ENCODE measurements at places on chromosomes 5 and 9. TPM values are rescaled to one million over a fixed set of nuclear protein-coding genes. Genes with fewer than 3 reads are reported as not detected.

DNA sequence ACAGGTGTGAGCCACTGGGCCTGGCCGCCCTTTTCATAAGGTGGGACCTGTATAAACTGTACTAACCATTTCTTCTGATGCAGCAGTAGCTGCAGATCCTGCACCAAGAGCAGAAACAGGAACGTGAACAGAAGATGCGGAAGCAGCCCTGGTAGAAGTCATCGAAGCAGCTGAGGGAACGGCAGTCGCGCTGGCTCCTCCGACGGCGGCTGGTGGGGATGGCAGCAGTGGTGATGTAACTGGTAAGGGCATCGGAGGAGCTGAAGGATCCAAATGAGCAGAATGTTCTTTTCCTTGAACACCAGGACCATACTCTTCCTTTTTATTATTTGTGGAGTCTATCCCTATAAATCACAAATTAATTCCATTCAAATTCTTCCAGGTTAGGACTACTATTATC is 32.1 kb downstream of the POC5 start:
- no peak for DNase-seq

SLC4A9 gene
- total RNA-seq, result not detected

- no peak for DNase-seq
These were observed 72.2 kb upstream of the ORM1 start for GRCh38 chr9:114250648-114251047.

GRCh38 chr5:151083081-151083676 is 2.3 kb upstream of the TNIP1 start:
- DNase-seq, result peak; percentile 36

GRCh38 chr9:124441291-124441690 is 9.0 kb upstream of the ADGRD2 start:
- DNase-seq, result no peak

DNA sequence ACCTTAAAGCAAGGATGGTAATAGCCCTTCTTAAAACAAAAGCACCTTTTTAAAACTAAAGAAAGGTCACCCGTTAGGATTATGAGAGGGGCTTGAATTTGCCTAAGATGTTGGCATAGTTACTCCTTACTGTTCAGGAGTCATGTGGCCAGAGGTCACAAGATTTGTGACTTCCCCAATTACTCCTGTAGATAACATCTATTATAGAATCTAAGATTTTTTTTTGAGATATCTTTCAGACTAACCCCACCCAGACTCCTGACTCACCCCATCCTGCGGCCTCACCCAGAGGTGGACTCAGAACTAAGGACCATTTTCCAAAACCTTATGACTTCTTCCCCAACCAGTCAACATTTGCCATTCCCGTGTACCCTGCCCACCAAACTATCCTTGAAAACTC is 2.4 kb downstream of the CD180 start:
- no peak for DNase-seq

- no peak for DNase-seq
These were observed 239.3 kb downstream of the ARHGEF28 start for GRCh38 chr5:73865315-73865714.

- DNase-seq, result no peak
These were observed 49.3 kb upstream of the HK3 start for GRCh38 chr5:176948458-176948857.

TCF7 gene
- 0.83 TPM for total RNA-seq

- peak; percentile 10 for DNase-seq
These were observed 25.5 kb downstream of the PLAC8L1 start for GRCh38 chr5:146079695-146080373.

LHX3 gene
- not detected for total RNA-seq

- DNase-seq, result no peak
These were observed at the start of gene FAT2 for GRCh38 chr5:151591144-151591819. TSS of gene FAT2 (minus strand) at chr5:151591331. CDS start at chr5:151568931, 22,400 bp downstream.

DNA sequence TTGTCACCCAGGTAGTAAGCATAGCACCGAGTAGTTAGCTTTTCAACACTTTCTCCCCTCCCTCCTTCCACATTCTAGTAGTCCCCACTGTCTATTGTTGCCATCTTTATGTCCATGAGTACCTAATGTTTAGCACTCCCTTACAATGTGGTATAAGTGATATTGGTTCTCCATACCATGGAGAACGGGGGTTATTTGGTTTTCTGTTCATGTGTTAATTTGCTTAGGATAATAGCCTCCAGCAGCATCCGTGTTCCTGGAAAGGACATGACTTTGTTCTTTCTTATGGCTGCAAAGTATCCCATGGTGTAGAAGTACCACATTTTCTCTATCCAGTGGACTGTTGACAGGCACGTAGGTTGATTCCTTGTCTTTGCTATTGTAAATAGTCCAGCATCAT is 353.9 kb downstream of the ADGRV1 start:
- DNase-seq, result no peak

DNA sequence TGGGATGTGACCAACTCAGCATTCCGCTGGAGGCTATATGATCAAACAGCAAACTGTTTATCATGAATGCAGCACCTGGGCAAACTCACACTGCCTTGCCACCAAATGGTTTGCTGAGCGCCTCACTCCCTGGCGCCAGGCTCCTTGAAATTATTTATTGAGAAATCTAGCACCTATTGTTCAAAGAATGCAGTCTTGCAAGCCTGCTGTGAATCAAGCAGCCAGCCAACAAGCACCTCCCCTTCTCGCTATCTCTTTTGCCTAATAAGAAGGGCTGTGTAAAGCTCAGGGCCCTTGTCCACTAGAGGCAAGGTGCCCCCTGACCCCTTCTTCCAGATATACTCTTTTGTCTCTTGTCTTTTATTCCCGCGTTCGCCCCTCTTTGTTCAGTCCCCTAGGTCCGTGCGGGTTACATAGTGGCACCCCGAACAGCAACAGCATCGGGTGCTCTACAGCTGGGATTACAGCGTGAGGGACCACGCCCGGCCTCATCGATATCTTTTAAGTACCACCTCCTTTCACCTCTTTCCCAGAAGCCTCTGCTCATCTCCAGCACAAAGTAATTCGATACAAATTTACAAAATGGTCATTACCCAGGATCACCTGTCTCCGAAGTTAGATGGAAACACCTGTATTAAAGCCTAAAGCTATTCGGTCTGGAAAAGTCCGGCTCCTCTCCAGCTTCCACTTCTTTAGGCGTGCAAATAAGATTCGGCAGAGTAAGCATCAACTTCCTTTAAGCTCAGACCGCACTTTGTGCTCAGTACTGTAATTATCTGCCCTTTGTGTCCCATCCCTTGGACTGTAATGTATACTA is 896 bp downstream of the RIGI start:
- peak; percentile 17 for DNase-seq

DNA sequence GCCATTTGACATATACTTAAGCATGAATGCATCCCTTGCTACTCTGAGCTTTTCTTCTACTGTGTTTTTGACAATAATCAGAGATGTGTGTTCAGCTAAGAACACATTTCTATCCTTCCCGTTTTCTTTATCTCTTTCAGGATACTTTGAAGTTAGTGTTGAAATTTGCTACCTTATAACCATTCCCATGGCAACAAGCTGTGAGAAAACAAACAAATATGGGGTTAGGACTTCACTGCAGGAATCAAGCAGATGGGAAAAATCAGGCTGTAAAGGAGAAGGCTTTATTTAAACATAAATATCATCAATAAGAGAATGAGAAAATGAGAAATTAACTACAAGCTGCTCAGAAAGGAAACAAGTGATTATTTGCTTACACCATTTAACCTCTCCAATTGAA is 35.2 kb downstream of the ZCCHC9 start:
- DNase-seq, result peak; percentile 4

CSF1R gene
- 0.36 TPM for total RNA-seq

DNA sequence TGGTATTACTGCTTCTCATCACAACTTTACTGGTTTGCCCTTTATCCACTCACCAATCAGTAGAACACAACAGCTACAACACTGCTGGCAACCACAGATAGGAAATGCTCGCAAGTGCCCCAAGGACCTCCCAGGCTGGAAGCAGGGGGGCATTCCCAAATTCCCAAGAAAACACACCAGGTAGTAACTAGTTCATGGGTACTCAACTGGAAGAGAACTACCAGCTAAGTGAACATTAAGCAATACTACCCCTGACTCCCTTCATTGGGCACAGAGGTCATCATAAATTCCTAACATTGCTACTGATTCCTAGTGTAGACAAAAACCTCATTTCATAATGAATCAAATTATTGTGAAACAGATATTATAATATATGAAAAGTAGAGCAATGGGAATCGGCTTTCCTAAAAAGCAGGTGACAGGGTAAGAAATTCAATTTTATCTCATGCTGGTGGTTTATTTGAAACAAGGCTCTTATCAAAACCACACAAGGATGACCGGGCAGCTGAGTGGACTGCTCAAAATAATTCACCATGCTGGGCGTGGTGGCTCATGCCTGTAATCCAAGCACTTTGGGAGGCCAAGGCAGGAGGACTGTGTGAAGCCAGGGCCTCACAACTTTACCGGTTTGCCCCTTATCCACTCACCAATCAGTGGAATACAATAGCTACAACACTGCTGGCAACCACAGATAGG is 81.6 kb downstream of the TLE1 start:
- DNase-seq, result no peak

DNA sequence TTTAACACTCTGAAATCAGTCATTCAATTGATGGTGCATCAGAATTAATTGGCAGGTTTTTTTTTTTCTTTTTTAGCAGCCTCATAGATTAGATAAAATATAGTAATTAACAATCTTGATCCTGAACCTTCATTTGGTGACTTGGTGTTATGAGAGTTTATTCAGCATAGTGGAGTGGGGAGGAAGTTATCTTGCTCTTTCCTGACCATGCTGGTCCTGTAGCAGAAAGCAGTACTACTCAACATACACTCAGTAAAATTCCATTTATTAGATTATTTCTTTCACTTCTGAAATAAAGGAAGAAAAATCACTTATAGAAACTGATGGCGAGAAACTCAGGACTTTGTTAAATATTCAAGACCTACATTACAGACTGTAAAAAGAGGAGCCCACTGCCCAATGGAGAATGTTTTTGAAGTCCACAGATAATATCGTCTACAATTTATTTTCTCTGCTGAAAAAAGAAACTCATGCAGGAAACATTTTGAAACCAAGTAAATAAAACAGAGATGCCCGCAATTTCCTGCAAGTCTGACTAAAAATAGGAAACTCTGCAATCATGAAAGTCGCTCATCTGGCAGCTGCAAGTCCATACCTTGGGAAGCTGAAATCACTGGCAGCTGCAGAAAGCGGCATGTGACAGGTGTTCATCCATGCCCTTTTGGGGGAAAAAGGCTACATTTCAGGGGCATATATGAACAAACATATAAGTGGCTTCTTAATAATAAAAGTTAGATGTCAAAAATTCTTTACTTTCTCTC is 233.2 kb upstream of the RFX3 start:
- peak; percentile 37 for DNase-seq

PCDHGA8 gene
- total RNA-seq, result 2.2 TPM

DNA sequence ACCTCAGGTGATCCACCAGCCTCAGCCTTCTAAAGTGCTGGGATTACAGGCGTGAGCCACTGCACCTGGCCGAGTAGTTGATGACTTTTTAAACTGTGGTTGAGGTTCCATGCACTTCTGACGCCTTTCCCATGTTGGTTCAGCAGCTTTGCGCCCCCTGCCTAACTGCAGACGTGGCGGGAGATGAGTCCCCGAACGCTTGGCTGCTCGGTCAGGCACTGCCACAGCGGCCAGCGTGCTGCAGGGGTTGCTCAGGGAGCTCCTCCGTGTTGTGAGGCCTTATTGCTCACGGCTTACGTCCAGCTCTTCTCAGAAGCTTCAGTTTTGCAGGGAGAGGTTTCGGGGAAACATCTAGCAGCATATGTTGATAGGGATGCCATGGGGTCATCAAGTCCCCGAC is 35.3 kb downstream of the HABP4 start:
- DNase-seq, result no peak

- DNase-seq, result no peak
These were observed 63.6 kb downstream of the ENTREP1 start for GRCh38 chr9:69388596-69388995.

DNA sequence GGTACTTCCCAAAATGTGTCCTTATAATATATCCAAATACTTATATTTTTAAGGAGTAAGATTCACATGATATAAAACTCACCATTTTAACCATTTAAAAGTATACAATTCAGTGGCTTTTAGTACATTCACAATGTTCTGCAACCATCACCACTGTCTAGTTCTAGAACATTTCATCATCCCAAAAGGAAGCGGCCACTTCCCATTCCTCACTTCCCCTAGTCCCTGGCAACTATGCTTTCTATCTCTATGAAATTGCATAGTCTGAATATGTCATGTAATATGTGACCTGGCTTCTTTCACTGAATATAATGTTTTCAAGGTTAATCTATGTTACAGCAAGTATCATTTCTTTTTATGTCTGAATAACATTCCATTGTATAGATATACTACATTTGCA is 615.1 kb upstream of the SGCD start:
- DNase-seq, result no peak

- peak; percentile 73 for DNase-seq
These were observed 13.4 kb downstream of the OXCT1 start for GRCh38 chr5:41856644-41857491.

- no peak for DNase-seq
These were observed 123.9 kb upstream of the PUM3 start for GRCh38 chr9:2967766-2968165.
